Hindlimb muscle (tissue), 1 donor: ENCODE measurements at places on chromosomes 5 and 9. TPM values are rescaled to one million over a fixed set of nuclear protein-coding genes. Genes with fewer than 3 reads are reported as not detected.

CEL gene
- polyA plus RNA-seq = 2.6 TPM

MSX2 gene
- polyA plus RNA-seq = 0.44 TPM

DNA sequence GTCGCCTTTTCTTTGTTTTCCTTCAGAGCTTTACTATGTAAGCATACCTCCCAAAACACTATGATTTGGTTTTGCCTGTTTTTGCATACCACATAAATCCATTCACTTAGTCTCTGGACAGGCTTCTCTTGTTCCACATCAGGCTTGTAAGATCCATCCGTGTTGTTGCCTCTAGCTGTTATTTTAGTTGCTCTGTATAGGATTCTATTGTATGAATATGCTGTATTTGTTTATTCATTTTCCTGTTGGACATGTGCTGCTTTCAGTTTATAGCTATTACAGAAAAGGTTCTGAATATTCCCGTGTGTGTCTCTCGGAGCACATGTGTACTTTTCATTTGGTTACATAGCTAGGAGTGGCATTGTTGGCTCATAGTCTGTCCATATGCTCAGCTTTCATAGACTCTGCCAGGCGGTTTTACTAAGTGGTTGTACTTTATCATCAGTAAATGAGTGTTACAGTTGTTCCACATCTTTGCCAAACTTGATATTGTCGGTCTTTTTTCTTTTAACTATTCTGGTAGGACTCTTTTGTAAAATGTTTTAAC is 41.8 kb downstream of the NUP214 start:
- no peak for DNase-seq

- DNase-seq = no peak
Measured at GRCh38 chr5:126754609-126755008, 22.3 kb upstream of the LMNB1 start.

DNA sequence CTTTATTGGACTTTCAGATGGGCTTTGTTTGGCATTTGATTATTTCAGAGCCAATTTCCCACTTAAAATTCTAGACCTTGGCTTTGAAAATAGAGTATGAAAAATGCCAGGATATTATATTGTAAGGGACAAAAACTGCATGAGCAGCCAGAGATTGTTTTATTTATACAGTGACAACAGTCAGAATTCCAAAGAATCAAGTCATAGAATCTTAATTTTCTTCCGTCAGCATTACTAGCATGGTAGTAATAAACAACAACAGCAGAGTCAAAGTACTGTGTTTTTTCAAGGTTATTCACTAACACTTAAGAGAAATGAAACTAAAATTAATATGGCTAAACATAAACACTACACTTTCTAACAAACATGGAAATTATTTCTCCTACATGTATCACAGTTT is 52.2 kb downstream of the MLLT3 start:
- DNase-seq = no peak

GRCh38 chr9:121298016-121298538 is 30.1 kb downstream of the GSN start:
- DNase-seq = no peak

DNA sequence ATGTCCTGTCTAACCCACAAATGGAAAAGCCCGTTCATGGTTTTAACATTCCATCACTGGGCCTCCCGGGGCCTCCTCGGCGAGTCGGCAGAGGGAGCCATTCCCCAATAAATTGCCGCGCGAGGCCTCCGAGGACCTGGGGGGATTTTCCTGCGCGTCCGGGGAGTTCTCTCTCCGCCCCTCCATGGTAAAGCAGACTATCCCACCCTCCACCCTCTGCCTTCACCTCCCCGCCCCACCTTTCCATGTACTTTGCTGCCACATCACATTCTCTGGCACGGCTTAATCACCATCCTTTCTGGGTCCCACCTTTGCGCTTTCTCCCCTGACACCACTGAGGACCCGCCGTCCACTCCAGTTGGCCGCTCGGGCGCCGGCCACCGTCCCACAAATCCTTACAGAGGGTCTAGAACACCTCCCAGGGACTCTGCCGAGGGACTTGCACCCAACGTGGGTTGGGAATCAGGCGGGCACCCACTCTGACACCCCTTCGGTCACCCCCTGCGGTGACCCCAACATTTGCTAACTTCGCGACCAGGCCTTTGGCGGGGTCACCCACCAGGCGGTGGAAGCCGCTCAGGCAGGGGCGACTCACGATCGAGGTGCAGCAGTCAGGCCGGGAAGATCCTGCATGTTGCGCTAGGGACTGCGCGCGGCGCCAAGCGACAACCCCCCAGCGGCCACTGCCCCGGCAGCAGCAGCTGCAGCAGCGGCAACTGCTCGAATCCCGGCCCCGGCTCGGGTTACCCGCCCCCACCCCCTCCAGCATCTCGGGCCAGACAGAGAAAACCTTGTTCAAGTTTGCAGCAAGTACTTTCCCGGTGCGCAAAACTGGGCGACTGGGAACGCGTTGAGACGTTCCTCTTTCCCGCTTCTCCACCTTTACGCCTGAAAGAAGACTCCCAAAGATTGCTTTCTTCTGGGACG is at the start of gene MEGF10:
Gene MEGF10 (plus strand): TSS at position 778 of the 927 bp plus-strand sequence. CDS start 40,513 bp downstream, outside the sequence.
- DNase-seq = peak; percentile 84

DNA sequence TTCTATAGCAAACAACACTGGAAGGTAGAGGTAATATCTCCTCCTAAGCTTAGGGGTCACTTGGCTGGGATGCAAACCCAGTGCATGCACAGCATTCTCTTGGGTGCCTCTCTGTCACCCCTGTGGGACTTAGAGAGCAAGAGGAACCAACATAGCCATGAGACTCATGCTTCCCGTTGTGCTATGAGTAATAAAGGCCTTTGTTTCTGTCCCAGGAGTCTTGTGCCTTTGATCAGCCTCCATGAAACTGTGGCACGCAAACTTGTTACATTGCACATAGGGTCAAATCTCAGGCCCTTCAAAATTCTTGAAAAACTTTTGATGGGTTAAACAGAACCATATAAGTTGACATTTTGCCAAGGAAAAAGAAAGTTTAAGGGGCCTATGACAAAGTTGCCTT is 272.8 kb downstream of the TAF11L14 start:
- DNase-seq = no peak

- peak; percentile 55 for DNase-seq
Measured at GRCh38 chr9:130138791-130139190, 33.4 kb upstream of the NCS1 start.
